ENCODE measurements at places on chromosomes 1 and 21.

- H3K27me3 ChIP-seq = no peaks in the 10 kb centered on the region
- no peaks in the 10 kb centered on the region for H3K4me1 ChIP-seq
- no peak overlapping the region for H3K27ac ChIP-seq
- H3K4me3 ChIP-seq = no peak overlapping the region
Observed at GRCh38 chr1:62493656-62494055, 56.8 kb downstream of the USP1 start.

GRCh38 chr21:31752352-31752751, 20.4 kb upstream of the SCAF4 start:
- no peak overlapping the region for H3K4me3 ChIP-seq
- DNase-seq = no peak
- H3K36me3 ChIP-seq = no peaks in the 10 kb centered on the region
- no peaks in the 10 kb centered on the region for H3K27me3 ChIP-seq
- peaks cover 3% of the 10 kb centered on the region for H3K4me1 ChIP-seq

DNA sequence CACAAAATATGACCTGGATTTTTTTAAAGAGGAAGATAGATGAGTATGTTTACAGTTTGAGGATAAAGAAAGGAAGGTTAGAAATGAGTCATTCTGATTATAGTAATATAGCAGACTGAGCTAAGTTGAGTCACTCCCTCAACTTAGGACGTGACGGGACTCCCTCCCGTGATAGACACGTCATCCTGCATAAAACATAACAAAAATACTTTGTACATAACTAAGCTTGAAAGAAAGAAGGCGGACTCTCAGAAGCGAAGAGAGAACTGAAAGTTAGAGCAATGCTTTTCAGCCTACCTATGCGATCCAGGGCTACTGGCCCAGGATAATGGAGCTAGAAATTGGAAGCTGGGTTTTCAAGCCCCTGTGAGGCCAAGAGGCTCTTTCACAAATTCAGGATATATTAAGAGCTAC, 53.0 kb upstream of the DESI2 start:
- no peaks in the 10 kb centered on the region for H3K27me3 ChIP-seq
- H3K4me1 ChIP-seq = peaks cover 22% of the 10 kb centered on the region
- peak overlapping the region; percentile 22 for H3K4me3 ChIP-seq
- H3K36me3 ChIP-seq = no peaks in the 10 kb centered on the region
- H3K27ac ChIP-seq = peak overlapping the region; percentile 42

GRCh38 chr1:107309962-107310361, 169.1 kb downstream of the NTNG1 start:
- DNase-seq = no peak
- H3K27ac ChIP-seq = no peak overlapping the region
- H3K27me3 ChIP-seq = no peaks in the 10 kb centered on the region
- H3K4me3 ChIP-seq = no peak overlapping the region

GRCh38 chr1:196380316-196380715, 227.9 kb downstream of the KCNT2 start:
- no peak overlapping the region for H3K27ac ChIP-seq
- H3K36me3 ChIP-seq = no peaks in the 10 kb centered on the region
- no peaks in the 10 kb centered on the region for H3K4me1 ChIP-seq
- no peak for DNase-seq

- no peak overlapping the region for H3K27ac ChIP-seq
- DNase-seq = no peak
- H3K27me3 ChIP-seq = peaks cover 62% of the 10 kb centered on the region
- H3K4me1 ChIP-seq = no peaks in the 10 kb centered on the region
Observed at GRCh38 chr21:32889596-32889995, 118.0 kb upstream of the PAXBP1 start.

DNA sequence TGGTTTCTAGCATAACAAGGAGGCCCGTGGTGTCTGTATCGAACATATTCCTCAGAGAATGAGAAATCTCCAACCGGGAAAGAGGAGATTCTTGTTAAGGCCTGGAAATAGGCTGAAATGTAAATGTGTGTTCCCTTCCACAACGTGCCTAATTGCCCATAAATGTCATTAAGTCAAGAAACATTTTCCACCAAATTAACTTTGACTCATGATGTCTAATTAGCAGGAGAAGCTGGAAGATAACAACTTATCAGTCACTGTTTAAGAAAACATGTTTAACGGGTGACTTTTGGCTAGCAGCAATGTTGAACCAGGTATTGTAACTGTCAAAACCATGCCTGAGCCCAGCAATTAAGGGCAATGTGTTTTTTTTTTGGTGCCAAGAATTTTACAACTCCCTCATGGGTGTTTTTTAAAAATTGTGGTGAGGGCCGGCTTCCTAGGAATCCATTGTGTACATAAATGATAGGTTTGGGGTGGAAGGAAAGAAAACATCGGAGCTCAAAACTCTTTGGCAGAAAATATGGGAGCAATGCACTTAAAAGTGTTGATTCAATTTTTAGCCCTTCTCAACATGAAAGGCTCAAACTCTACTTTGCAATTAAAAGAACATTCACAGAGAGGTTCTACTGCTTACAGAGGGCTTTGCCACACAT, 67.0 kb downstream of the OLIG1 start:
- H3K27ac ChIP-seq = no peak overlapping the region
- DNase-seq = no peak
- no peak overlapping the region for H3K4me3 ChIP-seq
- H3K27me3 ChIP-seq = peaks cover 8% of the 10 kb centered on the region
- H3K36me3 ChIP-seq = no peaks in the 10 kb centered on the region
- H3K4me1 ChIP-seq = no peaks in the 10 kb centered on the region

DNA sequence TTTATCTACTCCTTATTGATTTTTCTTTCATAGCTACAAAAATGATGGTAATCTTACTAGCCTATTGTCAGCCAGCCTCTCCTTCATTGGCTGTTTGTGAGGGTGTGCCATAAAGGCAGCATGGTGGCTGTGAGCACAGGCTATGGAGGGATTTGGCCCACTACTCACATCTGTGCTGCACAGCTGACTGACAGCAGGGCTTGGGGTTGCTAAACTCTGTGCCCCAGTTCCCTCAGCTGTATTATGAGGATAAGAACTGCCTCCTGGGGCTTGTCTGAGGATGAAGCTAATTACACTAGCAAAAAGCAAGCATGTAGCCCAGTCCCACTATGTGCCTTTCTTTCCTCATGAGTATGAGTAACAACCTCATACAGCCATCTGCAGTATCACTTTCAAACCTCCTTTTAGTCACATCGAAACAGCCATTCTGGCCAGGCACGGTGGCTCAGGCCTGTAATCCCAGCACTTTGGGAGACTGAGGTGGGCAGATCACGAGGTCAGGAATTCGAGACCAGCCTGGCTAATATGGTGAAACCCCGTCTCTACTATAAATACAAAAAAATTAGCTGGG, 66.2 kb downstream of the COQ8A start:
- H3K36me3 ChIP-seq = peaks cover 6% of the 10 kb centered on the region
- no peak overlapping the region for H3K27ac ChIP-seq
- no peaks in the 10 kb centered on the region for H3K27me3 ChIP-seq
- no peaks in the 10 kb centered on the region for H3K4me1 ChIP-seq
- DNase-seq = no peak

DNA sequence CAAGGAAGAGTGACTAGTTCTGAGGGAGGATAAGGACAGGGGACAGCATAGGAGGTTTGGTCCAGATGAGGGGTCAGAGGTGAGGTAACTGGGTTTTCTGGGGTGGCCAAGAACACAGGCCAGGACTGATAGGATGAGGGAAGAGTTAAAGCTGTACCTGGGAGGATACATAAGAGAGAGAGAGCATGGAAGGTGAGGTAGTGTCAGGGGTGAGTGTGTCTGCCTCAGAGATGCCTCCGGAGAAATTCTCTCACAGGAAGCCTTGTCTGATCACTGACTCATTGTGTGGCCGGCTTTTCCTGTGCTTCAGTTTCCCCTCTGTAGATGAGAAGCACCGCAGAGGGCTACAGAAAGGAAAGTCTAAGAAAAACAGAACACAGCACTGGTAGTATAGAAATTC, 40.2 kb downstream of the FASLG start:
- H3K36me3 ChIP-seq = no peaks in the 10 kb centered on the region
- H3K4me1 ChIP-seq = no peaks in the 10 kb centered on the region
- H3K27me3 ChIP-seq = no peaks in the 10 kb centered on the region
- no peak overlapping the region for H3K4me3 ChIP-seq
- no peak for DNase-seq
- no peak overlapping the region for H3K27ac ChIP-seq

GRCh38 chr1:108962681-108963051, 618 bp downstream of the CLCC1 start:
- H3K27ac ChIP-seq = peak overlapping the region; percentile 95
- H3K27me3 ChIP-seq = no peaks in the 10 kb centered on the region
- H3K4me1 ChIP-seq = peaks cover 16% of the 10 kb centered on the region
- DNase-seq = no peak
- no peaks in the 10 kb centered on the region for H3K36me3 ChIP-seq

- H3K4me3 ChIP-seq = no peak overlapping the region
- DNase-seq = no peak
- peaks cover 40% of the 10 kb centered on the region for H3K36me3 ChIP-seq
Observed at GRCh38 chr1:153769221-153769620, 6.0 kb upstream of the SLC27A3 start.

DNA sequence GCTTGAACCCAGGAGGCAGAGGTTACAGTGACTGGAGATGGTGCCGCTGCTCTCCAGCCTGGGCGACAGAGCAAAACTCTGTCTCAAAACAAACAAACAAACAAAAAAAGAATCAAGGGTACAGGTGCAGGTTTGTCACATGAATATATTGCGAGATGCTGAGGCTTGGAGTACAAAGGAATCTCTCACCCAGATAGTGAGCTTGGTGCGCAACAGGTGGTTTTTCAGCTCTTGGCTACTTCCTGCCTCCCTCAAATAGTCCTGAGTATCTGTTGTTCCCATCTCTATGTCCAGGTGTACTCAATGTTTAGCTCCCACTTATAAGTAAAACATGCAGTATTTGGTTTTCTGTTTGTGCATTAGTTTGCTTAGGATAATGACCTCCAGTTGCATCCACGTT, 173.9 kb upstream of the CACYBP start:
- H3K36me3 ChIP-seq = no peaks in the 10 kb centered on the region
- H3K4me1 ChIP-seq = no peaks in the 10 kb centered on the region
- H3K27ac ChIP-seq = no peak overlapping the region
- no peaks in the 10 kb centered on the region for H3K27me3 ChIP-seq
- no peak for DNase-seq

DNA sequence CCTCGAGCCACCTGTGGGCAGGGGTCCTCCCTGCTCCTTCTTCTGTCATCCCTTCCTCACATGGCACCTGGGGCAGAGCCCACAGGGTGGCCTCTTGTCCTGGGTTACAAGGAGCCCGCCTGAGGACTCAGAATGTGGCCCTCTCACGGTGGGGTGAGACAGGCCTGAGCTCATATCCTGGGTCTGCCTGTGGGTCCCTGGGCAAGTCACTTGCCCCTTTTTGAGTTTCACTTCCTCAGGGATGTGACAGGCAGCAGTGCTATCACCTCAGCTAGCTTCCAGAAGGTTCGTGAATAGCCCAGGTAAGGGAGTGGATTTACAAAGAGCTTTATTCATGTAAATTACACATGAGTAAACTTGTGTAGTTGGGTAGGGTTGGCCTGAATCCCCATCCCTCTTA, 33.5 kb downstream of the HTR6 start:
- H3K27me3 ChIP-seq = no peaks in the 10 kb centered on the region
- no peak overlapping the region for H3K4me3 ChIP-seq
- no peak for DNase-seq
- no peaks in the 10 kb centered on the region for H3K36me3 ChIP-seq

- H3K4me1 ChIP-seq = peaks cover 29% of the 10 kb centered on the region
- H3K4me3 ChIP-seq = peak overlapping the region; percentile 57
- no peaks in the 10 kb centered on the region for H3K27me3 ChIP-seq
- H3K36me3 ChIP-seq = peaks cover 10% of the 10 kb centered on the region
- peak overlapping the region; percentile 63 for H3K27ac ChIP-seq
Observed at GRCh38 chr1:43452789-43453441, 816 bp downstream of the HYI start.

GRCh38 chr1:155070721-155071569, 7.4 kb downstream of the EFNA4 start:
- H3K4me3 ChIP-seq = peak overlapping the region; percentile 30
- no peak for DNase-seq
- no peak overlapping the region for H3K27ac ChIP-seq
- H3K36me3 ChIP-seq = no peaks in the 10 kb centered on the region
- peaks cover 23% of the 10 kb centered on the region for H3K4me1 ChIP-seq
- no peaks in the 10 kb centered on the region for H3K27me3 ChIP-seq

GRCh38 chr1:201741763-201742342, 87.1 kb upstream of the IPO9 start:
- no peaks in the 10 kb centered on the region for H3K36me3 ChIP-seq
- no peak overlapping the region for H3K27ac ChIP-seq
- H3K27me3 ChIP-seq = no peaks in the 10 kb centered on the region
- peaks cover 44% of the 10 kb centered on the region for H3K4me1 ChIP-seq
- H3K4me3 ChIP-seq = no peak overlapping the region

- H3K27me3 ChIP-seq = peaks cover 27% of the 10 kb centered on the region
- no peaks in the 10 kb centered on the region for H3K4me1 ChIP-seq
- H3K4me3 ChIP-seq = no peak overlapping the region
- H3K36me3 ChIP-seq = no peaks in the 10 kb centered on the region
- no peak overlapping the region for H3K27ac ChIP-seq
Observed at GRCh38 chr1:176877557-176877956, 287.0 kb downstream of the ASTN1 start.

DNA sequence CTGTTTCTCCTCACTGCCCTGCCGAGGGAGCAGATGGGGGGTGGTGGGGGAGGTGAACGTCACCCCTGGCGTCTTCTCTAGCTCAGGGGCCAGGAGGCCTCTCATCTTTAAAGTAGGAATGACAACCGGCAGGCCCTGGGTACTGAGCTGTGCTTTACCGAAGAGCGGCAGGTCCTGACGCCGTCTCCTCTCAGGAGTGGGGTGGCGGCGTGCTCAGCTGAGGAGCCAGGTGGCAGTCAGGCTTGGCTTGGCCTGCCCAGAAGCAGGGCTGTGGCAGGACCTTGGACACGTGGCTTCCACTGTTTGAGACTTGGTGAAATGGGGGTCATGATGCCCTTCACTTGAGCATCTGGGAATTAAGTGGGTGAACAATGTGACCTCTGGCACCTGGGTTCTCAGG, 3.1 kb downstream of the RER1 start:
- H3K27me3 ChIP-seq = no peaks in the 10 kb centered on the region
- H3K27ac ChIP-seq = no peak overlapping the region
- H3K36me3 ChIP-seq = peaks cover 43% of the 10 kb centered on the region

- H3K4me1 ChIP-seq = peaks cover 8% of the 10 kb centered on the region
- no peaks in the 10 kb centered on the region for H3K36me3 ChIP-seq
- H3K27ac ChIP-seq = no peak overlapping the region
- no peak overlapping the region for H3K4me3 ChIP-seq
- H3K27me3 ChIP-seq = peaks cover 7% of the 10 kb centered on the region
- DNase-seq = no peak
Observed at GRCh38 chr21:36508948-36509347, 29.0 kb upstream of the CLDN14 start.
